ENCODE measurements at places on chromosomes 5 and 9. TPM values are rescaled to one million over a fixed set of nuclear protein-coding genes. Genes with fewer than 3 reads are reported as not detected.
A peak's percentile ranks its signal among the peaks of the same experiment; 100 is the strongest.

- no peak for DNase-seq
These were observed 126.1 kb upstream of the EFNA5 start for GRCh38 chr5:107796797-107797196.

FSD1L gene
- 0.24 TPM for total RNA-seq

GRCh38 chr9:114989600-114990410 lies 59.4 kb upstream of the TNFSF8 start:
- peak; percentile 31 for DNase-seq

DNA sequence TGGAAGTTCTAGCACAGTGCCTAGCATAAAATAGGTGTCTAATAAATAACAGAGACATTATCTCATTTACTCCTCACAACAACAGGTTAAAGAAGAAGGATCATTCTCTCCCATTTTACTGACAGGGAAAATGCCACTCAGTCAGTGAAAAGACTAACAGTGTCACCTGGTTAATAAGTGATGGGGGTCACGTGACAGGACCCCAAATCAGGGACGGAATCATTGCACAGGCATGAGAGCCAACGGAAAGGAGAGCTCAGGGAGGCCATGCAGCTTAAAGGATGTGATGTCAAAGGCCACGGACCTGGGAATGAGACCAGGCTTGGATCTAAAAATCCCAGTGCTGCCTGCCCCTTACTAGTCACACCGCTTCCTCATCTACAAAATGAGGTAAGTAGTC lies 101.2 kb downstream of the BNC2 start:
- DNase-seq, result no peak

- no peak for DNase-seq
These were observed 87.6 kb downstream of the PHF2 start for GRCh38 chr9:93663877-93664548.

DNA sequence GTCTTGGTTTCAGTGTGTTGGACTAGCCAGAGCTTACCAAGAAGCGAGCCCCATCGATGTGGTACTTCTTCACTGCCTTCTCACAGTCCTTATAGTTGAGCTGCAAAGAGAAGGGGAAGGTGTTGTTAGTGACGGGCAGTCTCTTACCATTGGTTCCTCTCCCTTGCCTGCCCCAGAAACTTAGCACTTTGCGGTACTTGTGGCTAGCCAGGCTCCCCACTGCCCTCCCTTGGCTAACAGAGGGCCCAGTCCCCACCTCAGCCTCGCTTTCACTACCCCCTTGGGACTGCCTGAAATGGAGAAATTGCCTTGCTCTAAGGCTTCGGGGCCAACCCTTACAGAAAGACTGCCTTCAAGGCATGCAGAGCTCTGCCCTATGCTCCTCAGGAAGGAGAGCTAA lies 4.3 kb downstream of the LCP2 start:
- peak; percentile 64 for DNase-seq

- DNase-seq, result no peak
These were observed 23.6 kb downstream of the TNPO1 start for GRCh38 chr5:72840041-72840440.

NAIP gene
- total RNA-seq, result 21.1 TPM

SPRY4 gene
- total RNA-seq, result 0.53 TPM

- no peak for DNase-seq
These were observed 179.8 kb upstream of the EDIL3 start for GRCh38 chr5:84564321-84565075.

DNA sequence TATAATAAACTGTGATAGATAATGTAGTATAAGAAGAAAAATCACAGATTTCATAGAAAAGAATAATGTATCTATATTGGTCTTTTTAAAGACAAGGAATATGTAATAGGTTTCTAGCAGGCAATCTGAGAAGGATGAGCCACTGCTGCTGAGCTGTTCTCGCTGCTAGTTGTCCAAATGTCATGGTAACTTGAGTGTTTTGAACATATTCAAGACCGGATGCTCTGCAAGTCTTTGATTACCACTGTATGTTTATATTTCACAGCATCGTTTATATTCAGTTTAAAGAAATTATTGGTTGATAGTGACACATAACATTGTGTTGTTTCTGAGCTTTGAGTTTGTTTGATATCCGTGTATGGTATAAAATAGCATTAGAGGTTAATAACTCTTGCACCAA lies 9.6 kb downstream of the C5orf47 start:
- no peak for DNase-seq

DNA sequence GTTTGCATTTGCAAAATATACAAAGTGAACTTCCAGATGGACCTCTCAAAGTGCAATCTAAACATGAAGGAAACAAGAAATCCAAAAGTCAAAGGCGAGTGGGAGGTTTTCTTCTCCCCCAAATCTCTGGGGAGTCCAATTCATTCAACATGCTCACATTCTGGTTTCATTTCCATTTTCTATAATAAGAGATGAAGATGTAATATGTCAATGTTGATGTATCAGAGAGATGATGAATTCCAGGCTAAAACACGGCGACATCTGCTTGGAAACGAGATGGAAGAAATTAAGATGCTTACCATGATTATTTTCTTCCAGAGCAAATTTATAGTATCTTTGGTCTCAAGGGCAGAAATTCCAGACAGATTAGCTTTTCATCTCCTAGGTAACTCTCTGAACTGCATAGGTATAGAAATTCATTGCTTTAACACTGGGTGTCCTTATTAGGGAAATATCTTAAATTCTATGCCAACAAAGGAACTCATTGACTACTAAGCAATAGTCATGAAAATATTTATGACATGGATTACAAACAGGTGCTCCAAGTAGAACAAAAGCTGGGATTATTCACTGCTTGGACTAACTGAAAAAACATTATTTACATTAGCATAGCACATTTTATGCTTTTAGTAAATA lies 287.9 kb downstream of the SEC61B start:
- no peak for DNase-seq

DNA sequence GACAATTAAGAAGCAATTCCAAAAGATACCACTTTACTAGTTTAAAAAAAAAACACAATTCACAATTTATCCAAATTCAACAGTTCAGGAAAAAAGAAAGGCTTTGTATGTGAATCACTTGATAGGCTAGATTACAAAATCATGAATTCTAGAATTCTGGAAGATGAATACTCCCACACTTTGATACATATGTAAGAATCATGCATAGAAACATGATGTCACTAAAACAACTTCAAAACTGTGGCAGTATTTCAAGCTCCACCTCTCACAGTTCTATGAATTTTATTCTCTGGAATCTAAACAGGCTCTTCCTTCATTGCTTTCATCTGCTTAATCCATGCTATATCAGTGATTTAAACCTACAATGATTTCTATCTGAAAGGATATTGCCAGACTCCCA lies 51.0 kb downstream of the GNAQ start:
- DNase-seq, result no peak

DNA sequence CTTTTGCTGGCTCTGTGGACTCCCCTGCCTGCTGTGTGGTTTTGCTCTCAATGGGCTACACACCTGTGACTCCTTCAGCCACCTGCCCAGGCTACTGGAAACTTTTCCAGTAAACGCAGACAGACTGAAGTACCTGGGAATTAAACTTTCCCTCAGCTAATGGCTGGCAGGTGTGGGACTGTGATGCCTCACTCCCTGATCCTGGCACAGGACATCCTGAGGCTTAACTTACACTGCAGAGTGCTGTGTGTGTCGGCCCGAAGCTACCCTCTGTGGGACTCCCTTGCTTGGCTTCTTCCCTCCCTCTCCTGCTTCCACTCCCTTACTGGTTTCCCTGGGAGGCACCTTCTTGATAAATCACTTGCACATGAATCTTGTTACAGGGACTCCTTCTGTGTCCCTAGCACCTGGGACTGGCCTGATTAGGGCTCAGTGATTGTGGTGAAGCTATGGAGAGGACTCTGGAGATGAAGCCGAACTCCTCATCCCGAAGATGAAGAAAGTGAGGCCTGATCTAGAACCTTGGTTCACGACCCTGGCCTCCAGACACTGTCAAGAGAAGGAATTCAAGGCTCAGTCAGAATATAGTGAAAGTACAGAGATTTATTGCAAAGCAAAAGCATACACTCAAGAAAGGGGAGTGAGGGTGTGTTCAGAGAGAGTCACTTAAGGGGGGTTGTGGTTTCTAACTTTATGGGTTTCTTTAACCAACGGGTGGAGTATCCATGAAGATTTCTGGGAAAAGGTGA lies 113.4 kb upstream of the ALDH1B1 start:
- DNase-seq, result no peak

GRCh38 chr9:133774799-133775198 lies 36.6 kb upstream of the SARDH start:
- DNase-seq, result no peak

DNA sequence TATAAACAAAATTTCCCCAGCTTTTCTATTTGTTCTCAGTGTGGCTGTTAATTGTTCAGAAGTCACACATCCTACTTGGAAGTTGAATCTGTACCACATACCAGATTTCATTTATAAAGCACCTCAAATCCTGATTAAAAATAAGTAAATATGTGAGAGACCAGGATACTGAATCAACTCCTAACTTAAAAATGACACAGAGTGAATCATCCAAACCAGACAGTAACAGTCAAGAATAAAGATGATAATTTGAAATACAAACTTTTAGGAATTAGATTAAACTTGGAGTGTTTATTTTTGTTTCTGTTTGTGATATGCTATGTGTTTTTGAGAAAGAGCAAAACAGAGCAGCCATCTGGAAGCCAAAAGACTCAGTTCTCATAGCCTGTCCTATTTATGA lies 633.2 kb upstream of the RORB start:
- DNase-seq, result no peak

DNA sequence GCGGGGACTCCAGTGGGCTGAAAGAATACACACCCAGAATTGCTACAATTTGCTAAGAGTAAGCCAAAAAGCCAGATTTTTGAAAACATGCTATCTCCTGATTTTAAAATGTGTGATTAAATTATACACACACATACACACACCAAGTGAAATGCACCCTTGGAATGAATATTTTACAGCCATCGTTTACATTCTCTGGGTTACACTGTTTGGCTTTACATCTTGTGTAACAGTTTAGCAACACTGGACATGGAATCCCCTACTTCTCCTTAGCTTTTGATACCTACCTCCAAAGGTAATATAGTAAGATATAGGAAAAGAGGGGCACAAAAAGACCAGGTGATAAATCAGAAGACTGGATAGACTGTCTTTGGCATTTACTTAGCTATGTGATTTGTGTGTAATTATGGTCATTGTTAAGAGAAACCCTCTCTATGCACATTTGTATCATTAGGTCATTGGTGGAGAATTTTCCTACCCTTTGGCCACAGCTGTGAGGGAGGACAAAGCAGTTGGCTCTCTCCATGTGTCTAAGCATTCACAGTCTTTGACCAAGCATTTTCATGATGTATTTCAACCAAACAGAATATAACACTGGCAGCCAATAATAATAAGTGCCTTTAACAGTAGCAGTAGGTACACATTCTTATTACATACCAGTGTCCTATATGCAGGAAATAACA lies 7.6 kb downstream of the SVEP1 start:
- DNase-seq, result no peak

- no peak for DNase-seq
These were observed 1.7 kb upstream of the PTPN3 start for GRCh38 chr9:109499631-109500410.

DNA sequence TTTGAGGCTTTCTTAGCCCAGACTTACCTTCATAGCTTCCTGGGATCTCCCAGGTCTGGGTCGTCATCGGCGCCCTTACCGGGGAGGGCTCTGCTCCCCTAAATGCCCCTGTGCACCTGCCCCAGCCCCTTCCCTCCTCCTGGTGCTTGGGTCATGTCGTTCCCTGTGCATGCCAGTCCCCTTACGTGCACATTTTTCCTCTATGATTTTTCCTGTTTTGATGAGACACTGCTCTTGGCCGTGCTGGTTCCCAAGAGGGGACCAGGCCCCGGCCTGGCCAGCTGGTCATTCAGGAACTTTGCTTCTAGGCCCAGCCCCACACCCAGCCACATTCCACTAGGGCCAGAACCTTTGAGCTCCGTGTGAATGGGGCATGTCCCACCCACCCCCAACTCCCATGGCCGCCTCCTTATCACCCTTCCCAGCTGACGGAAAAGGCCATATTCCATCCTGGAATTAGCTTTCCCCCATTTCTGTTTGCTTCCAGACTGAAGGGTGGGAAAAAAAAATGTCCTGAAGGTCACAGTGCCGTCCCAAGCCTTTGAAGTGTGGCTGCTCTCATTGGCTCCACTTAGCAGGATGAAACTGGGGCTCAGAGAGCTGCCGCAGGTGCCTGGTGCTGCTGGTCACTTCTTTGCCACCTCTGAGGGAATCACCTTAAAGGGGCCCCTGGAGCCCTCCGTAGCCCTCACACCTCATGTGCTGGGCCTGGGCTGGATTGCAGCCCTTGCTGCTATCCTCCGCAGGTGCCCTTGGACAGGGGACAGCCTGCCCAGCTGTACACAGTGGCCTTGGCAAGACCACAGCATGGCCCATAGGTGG lies 25.1 kb downstream of the ERGIC1 start:
- no peak for DNase-seq

AQP7 gene
- total RNA-seq, result not detected

- DNase-seq, result no peak
These were observed 17.3 kb downstream of the QSOX2 start for GRCh38 chr9:136228107-136228875.

GRCh38 chr9:16721972-16722371 lies 148.5 kb downstream of the BNC2 start:
- DNase-seq, result no peak

- DNase-seq, result no peak
These were observed 15.9 kb upstream of the LTC4S start for GRCh38 chr5:179777909-179778308.

CDH10 gene
- not detected for total RNA-seq

- DNase-seq, result no peak
These were observed 221.4 kb downstream of the EFNA5 start for GRCh38 chr5:107449369-107449768.

DEPDC1B gene
- total RNA-seq, result 0.36 TPM

SAP30L gene
- total RNA-seq, result 24.1 TPM
